ENCODE measurements at places on chromosomes 13 and 19.

DNA sequence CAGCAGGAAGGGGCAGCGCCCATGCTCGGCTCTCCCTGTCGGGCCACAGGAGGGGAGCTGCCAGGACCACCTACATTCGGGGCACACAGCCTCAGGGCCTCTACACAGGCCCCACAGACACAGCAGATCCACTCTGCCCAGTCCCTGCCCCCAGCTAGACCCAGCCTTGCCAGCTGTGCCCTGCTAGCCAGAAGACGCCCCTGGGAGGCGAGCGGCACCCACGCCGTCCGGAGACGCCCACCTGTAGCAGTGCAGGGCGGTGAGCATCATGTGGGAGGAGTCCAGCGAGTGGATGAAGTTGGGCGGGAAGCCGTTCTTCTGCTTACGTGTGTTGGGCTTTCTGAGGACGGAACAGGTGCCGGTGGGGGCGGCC, 15.1 kb downstream of the POLRMT start:
- no peak for DNase-seq

- peak; percentile 73 for DNase-seq
Observed at GRCh38 chr19:13506471-13506820, at the start of gene CACNA1A. TSS of gene CACNA1A (minus strand) at chr19:13506479. CDS start at chr19:13506224, 255 bp downstream.

- DNase-seq = peak; percentile 82
Observed at GRCh38 chr19:572743-573518, 535 bp downstream of the BSG start.

DNA sequence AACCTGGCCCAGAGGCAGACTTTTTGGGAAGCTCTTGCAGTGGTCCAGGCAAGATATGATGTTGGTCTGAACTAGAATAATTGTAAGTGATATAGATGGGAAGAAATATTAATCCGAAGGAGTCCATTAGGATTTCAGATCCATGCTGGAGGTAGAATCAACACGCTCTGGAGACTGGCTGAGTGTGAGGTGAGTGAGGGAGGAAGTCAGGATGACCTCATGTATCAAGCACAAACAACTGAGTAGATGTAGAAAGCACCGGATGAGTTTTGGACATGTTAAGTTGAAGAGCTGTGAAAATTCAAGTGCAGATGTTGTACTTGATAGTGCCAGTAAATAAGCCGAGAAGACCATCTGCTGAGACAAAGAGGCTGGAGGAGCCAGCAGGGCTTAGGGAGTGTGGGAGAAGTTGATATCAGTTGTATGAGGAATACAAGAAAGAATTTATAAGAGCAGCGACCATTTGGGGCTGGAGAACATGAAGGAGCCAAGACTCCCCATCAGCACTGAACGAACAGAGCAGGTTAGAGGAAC, 5.3 kb upstream of the CNMD start:
- no peak for DNase-seq

DNA sequence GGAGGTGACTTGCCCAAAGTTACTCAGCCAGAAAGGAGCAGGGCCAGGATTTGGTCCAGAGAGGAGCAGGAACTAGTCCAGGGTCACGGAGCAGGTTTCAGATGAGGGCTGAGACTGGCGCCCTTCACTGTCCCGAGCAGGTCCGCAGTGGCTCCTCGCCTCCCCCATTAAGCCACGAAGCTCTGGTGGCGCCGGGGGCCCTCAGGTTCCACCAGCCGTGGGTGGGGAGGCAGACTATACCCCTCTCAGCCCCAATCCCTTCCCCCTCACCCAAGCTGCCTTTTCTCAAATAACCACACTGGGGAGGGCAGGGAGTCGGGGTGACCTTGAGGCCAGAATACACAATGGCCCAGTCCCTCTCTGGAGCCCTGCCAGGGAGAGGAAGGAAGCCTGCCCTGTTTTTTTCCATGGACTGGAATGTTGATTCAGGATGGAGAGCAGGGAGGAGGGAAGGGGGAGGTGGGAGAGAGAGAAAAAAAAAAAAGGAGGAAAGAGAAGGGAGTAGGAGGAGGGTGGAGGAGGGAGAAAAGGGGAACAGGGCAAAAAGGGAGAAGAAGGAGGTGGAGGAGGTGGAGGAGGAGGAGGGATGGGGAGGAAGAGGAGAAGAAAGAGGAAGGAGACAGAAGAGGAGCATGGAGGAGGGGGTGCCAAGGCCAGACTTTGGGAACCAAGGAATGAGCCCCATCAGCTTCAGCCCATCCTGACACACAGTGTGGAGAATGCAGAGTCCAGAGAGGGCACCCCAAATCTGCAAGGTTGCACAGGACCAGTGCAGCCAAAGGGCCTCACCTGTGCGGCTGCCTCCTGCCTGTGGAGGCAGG, 19.7 kb downstream of the CEACAM16 start:
- no peak for DNase-seq

DNA sequence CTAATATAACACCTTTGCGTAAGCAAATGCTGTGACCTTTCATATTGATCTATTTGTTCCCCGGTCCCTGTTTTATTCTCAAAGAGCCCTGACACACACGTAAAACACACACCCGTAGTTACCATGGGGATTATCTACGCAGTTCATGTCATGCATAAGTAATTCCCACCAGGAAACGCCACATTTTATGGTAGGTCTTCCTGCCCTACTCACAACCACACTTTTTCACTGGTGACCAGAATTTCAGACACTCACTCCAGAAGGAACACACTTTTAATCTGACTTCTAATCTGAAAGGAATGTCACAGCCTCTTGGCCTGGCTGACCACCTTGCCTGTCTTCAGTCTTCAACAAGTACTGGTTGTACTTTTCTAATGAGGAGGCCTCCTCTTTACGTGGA, 46.8 kb downstream of the SLC7A1 start:
- DNase-seq = peak; percentile 30

GRCh38 chr13:69970520-69970919, 137.1 kb upstream of the ATXN8OS start:
- no peak for DNase-seq

DNA sequence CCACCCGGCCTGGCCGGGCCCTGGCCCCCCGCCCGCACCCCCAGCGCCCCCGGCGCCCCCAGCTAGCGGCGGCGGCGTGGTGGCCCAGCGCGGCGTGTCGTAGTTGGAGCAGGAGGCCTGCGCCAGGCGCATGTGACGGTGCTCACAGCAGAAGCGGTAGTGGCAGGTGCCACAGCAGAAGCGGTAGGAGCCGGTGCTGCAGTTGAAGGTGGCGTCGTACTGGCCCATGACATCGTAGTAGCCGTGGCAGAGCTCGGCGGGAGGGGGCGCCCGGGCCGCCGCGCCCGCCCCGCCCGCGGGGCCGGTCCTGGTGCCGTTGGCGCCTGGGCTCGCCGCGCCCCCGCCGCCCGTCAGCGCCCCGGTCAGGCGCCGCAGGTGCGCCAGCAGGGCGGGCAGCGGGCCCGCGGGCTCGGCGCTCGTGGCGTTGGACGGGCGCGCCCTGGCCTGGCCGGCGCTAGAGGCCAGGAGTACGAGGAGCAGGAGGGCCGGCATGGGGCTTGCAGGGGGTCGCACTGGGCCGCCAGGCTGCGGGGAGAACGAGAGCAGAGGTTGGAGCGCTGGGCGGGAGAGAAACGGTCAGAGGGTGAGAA, 633 bp downstream of the SHISA7 start:
- DNase-seq = no peak

DNA sequence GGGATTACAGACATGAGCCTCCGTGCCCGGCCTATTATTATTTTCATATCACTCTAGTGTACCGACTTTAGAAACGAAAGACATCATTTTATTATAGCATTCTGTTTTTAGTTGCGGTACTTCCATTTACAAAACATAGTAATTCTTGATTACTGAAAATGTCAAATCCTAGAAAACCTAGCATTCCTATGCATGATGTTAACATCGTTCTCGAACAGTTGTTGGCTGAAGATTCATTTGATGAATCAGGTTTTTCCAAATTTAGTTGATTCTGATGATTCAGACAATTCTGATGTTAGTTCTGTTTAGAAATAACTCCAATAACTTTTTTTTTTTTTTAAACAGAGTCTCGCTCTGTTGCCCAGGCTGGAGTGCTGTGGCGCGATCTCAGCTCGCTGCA, 11.5 kb upstream of the MTRF1 start:
- peak; percentile 48 for DNase-seq
